HCT116 (cell line): ENCODE measurements at places on chromosomes 1 and 21.

DNA sequence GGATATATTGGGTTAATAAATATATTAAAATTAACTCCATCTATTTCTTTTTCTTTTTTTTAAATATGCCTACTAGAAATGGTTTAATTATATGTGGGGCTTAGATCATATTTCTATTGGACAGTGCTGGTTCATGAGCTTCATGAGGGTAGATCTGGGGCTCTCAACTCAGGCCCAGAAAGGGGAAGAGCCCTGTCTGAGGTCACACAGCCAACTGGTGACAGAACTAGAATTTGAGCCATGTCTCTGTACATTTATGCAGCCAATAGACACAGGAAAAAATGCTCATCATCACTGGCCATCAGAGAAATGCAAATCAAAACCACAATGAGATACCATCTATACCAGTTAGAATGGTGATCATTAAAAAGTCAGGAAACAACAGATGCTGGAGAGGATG lies 5.1 kb upstream of the EPHB2 start:
- no peak for DNase-seq

- DNase-seq, result no peak
These were observed 25.2 kb upstream of the CDCA8 start for GRCh38 chr1:37667023-37667671.

- DNase-seq, result no peak
These were observed 4.6 kb downstream of the HCRTR1 start for GRCh38 chr1:31621847-31622730.

- no peak for DNase-seq
These were observed 59.8 kb downstream of the LPAR3 start for GRCh38 chr1:84833194-84833593.

DNA sequence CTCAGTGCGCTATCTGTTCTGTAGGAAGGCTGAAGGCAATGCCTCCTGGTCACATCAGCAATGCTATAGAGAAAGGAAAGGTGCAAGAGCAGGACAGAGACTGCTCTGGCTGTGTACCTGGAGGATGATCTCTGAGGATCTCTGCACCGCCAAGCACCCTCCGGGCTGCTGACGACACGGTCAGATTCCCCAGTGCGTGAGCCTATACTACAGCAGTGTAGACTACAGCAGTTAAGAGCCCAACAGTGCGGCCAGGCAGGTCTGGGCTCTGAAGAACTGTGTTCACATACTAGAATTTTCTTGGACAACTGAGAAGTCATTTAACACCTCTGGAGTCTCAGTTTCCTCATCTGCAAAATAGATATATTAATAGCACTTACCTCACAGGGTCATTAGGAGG lies 39.9 kb downstream of the ITPKB start:
- no peak for DNase-seq

DNA sequence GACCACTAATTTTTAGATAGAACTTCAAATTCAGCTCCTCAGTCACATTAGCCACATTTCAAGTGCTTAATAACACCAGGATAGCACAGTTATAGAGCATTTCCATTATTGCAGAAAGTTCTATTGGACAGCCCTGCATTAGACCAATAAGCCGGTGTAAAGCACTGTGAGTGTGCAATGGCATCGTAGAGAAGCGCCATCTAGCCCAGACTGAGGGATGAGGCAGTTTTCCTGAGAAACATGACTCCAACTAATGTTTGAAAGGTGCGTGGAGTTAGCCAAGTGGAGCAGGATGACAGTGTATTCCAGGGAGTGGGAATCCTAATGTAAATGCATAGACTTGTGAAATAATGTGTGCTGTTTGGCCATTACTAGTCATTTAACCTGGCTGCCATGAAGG lies 7.7 kb downstream of the RPE65 start:
- DNase-seq, result no peak

DNA sequence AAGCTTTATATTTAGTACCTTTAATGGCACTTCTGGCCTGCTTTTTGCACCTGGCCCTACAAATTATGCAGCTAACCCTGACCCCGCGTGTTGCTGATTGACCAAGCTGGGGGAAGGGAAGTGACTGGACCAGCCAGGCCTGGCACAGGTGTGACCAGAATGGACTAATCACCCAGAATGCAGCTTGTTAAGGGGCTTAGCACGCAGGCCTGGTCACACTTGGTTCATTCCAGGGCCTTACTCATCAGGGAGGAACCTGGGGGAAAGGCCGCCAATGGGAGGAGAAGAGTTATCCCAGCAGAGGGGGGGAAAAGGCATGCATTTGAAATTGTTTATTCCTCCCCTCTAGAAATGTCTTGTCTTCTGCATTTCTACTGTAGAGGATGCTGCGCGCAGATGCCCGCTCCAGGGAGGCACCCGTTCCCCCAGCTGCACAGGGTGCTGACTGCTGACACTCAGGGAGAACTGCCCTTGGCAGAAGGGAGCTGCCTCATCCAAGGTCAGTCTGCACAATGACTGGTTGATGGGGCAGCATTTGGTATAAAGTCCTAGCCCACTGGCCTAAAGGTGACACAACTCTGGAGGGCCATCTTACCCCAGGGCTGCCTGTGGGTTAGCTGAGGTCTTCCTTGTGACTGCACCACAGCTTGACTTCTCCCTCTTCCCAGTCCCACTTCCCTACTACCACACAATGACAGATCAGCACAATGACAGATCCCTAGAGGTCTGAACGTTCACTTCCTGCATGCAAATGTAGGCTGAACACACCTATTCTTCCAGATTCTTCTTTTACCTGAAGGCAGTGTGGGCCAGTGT lies 29.0 kb downstream of the DHCR24 start:
- DNase-seq, result peak; percentile 53

DNA sequence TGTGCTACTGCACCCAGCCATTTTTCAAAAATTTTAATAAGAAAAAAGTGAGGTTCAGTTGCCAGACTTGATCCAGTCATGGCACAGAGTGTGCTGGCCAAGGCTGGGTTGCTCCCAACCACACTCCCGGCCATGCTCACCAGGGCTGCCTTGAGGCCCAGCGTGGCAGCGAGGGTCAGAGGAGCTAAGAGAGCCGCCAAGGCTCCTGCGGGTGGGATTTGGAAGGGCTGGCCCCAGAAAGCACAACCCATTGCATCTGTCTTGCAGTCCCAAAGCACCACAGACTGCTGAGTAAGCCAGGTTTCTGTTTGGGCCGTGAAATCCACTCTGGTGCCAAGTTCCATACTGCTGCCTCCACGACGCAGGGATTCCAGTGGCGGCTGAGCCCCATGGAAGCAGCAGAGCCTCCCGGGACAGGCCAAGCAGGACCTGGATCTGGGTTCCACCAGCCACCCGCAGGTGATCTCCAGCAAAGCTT lies 22.6 kb downstream of the ZBTB17 start:
- DNase-seq, result no peak

DNA sequence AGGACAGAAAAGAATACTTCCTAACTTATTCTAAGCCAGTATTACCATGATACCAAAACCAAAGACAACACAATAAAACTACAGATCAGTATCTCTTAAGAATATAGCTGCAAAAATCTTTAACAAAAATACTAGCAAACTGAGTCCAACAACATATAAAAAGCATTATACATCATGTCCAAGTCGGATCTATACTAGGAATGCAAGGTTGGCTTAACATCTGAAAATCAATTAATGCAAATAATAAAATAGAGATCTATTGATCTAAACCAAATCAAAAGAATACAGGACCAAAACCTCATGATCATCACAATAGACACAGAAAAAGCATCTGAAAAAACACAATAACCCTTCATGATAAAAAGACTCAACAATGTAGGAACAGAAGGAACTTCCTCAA lies 18.9 kb downstream of the TAF1A start:
- DNase-seq, result no peak
